ENCODE measurements at places on chromosomes 16 and 17. TPM values are rescaled to one million over a fixed set of nuclear protein-coding genes. Genes with fewer than 3 reads are reported as not detected.

The ITGA2B gene
- total RNA-seq, result 0.45 TPM

GRCh38 chr16:22123759-22124490 is 31.6 kb downstream of the VWA3A start:
- ATAC-seq, result no peak

DNA sequence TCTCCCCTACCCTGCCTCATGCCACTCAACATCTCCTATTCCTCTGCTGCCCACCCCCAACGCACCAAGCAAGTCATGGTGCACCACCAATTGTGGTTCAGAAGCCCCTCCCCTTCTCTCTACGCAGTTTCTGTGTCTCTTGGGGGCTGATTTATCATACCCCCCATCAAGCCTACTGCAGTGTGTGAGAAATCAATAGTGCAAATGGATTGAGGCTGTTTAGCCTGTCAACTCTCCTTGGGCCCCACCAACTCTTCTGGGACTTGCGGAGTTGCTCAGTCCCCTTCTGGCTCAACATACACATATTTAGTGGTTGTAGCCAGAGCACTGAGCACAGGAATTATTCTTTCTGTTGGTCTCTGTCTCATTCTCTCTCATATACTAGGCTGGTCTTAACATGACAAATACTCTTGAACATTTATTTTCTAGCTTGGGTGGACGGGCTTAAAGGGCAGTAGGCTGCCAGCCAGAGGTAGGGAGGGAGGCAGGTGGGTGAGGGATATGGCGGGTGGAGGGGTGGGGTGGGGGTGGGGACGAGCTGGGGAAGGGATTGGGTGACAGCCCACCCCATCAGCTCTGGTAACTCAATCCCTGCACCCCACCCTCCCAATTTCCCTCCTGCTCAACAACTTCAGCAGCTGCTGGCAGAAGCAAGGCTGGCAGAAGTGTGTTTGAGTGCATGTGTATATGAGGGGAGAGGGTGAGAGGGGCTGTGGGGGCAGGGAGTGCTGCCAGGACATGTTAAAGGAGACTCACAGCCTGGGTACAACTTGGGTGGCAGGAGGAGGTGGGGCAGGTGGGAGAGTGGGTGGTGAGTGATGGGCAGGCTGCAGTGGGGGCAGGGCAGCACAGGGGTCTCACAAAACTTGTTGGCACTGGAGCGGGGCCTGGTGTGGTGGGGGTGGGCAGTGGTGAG is 4.9 kb downstream of the RARA start:
- ATAC-seq, result no peak

- no peak for ATAC-seq
Measured at GRCh38 chr17:64998436-64999190, 57.9 kb downstream of the GNA13 start.

The ITGB4 gene
- 66.3 TPM for total RNA-seq

DNA sequence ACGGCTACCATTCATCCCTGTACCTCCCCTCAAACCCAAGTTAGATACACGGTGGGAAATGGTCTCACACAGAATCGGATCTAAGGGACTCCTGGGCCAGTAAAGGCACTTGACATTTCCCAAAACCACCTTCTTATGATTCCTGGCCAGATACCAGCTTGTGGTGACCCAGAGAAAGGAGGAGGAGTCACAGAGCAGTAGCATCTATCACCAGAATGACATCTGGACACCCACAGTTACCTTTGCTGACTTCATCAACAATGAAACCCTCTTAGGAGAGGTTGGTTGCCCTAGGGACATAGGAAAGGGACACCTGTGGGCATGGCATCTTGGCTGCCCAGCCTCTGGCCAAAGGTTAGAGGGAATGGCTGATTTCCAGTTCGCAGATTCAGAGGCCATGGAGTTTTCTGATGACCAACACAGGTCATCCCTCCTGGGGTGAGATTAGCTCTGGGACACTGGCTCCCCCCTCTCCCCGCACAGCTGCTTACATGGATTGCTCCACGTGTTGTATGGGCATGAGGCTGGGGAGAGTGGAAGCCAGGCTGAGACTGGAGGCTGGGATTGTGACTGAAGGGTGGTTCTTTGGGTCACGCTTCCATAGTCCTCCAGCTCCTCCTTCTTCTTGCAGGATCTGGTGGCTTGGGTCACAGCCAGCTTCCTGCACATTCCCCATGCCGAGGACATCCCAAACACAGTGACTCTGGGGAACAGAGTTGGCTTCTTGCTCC is 1.4 kb upstream of the AOC3 start:
- ATAC-seq, result no peak
